SJCRH30 (cell line): ENCODE measurements at places on chromosomes 16 and 17. TPM values are rescaled to one million over a fixed set of nuclear protein-coding genes. Genes with fewer than 3 reads are reported as not detected.

GRCh38 chr16:7330709-7331108 is 1.9 kb upstream of the RBFOX1 start:
- H3K4me3 ChIP-seq, result peak overlapping the region; percentile 15; the same call in 1 of the 2 replicates
- peaks cover 2% of the 10 kb centered on the region; the same call in 1 of the 2 replicates for H3K36me3 ChIP-seq
- no peaks in the 10 kb centered on the region for H3K27me3 ChIP-seq
- peaks cover 48% of the 10 kb centered on the region for H3K4me1 ChIP-seq
- peak; percentile 63 for DNase-seq
- peak overlapping the region; percentile 39 for H3K27ac ChIP-seq

Gene ABCA9
- total RNA-seq, result not detected in 2 replicates

DNA sequence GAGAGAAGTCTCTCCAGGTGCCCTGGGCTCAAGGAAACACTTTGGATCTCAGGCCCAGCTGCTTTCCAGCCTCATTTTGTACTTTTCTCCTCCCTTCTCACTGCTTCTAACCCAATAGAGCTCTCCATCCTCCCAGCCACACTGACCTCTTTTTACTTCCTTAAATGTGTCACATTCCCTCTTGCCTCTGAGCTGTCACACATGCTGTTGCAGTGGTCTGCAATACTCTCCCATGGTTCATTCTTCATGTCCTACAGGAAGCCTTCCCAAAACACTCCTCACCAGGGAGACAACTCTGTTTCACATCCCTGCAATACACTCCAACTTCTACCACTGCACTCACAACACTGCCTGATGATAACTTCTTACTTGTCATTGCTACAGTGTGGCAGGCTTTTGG is 242.1 kb upstream of the DYNLRB2 start:
- no peaks in the 10 kb centered on the region for H3K36me3 ChIP-seq
- DNase-seq, result no peak
- H3K27ac ChIP-seq, result no peak overlapping the region
- no peaks in the 10 kb centered on the region for H3K4me1 ChIP-seq
- no peak overlapping the region for H3K4me3 ChIP-seq

DNA sequence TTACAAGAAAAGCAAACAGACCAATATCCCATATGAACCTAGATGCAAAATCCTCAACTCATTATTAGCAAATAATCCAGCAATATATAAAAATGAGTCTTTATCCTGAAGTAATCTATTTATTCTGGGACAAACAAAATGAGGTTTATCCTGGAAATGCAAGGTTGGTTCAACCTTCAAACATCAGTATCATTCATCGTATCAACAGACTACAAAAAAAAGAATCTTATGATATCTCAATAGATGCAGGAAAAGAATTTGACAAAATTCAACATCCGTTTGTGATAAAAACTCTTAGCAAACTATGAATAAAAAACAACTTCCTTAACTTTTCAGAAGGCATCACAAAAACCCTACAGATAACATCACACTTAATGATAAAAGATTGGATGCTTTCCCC is 18.4 kb upstream of the BAIAP2 start:
- no peak overlapping the region for H3K4me3 ChIP-seq
- H3K4me1 ChIP-seq, result peaks cover 19% of the 10 kb centered on the region
- no peaks in the 10 kb centered on the region for H3K27me3 ChIP-seq
- DNase-seq, result no peak
- H3K27ac ChIP-seq, result no peak overlapping the region
- no peaks in the 10 kb centered on the region for H3K36me3 ChIP-seq

Gene PRR15L
- not detected in 2 replicates for total RNA-seq

GRCh38 chr17:80447790-80448189 is 28.6 kb downstream of the NPTX1 start:
- peaks cover 38% of the 10 kb centered on the region for H3K27me3 ChIP-seq
- no peak overlapping the region for H3K27ac ChIP-seq
